Activated naive CD4-positive, alpha-beta T cell (primary cell): ENCODE measurements at places on chromosomes 1 and 21.

- DNase-seq = no peak
Observed at GRCh38 chr1:47675721-47676120, 237.9 kb downstream of the FOXD2 start.

GRCh38 chr1:11792106-11792505, 13.7 kb downstream of the MTHFR start:
- no peak for DNase-seq

- DNase-seq = no peak
Observed at GRCh38 chr1:201631037-201631436, 92.1 kb downstream of the NAV1 start.

DNA sequence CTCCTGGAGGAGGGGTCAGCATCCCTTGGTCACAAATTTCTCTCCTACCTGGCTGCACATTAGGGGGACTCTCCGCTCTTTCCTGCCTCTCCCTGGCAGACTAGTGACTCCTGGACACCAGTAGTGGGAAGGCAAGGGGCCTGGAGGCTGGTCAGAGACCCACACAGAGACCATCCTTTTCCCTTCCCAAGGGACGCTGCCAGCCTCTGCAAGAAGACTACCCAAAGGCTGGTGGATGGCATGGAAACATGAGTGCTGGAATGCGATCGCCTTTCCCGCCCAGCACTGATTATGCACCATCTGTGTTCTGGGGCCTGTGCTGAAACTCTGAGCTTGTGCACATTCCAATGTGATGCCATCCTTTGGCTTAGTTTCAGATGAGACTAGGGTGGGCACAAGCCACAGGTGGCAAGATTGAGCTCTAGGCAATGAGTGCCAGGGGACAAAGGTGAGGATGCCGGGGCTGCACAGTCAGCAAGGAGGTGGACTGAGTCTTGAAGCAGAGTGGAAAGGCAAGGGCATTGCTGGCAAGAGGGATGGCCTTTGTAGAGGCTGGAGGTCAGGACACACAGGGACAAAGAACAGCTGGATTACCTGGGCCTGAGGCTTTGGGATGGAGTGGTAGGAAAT, 12.6 kb upstream of the EPS8L3 start:
- DNase-seq = no peak

DNA sequence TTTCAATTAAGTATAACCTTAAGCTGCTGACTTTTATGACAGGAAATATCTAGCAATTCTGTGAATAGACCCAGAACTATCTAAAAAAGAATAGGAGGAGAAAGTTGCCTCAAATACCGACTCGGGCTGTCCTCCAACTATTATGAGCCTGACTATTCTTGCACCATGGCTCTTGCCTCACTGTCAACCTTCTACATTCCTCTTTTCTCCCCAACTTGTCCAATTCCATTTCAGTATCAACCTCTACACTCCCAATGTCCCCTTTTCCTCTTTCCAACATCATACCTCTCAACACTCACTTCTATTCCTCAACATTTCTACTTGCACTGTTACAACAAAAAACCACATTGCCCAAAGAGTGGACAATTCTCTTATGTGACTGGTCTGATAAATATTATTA, 2.3 kb downstream of the ZZZ3 start:
- DNase-seq = no peak

DNA sequence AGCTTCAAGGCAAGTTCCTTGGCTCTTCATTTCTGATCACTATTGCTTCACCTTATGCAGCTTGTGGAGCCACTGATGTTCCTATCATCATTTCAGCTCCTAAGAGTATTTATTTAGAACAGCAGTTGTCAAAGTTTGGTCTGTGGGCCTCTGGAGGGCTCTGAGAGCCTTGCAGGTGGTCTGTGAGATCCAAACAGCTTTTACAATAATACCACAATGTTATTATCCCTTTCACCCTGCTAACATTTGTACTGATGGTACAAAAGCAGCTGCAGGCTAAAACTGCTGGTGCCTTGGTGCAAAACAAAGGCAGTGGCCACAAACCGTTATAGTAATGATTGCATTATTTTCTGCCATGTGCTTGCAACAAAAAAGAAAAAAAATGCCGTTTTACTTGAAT, 33.8 kb downstream of the PATJ start:
- DNase-seq = no peak

DNA sequence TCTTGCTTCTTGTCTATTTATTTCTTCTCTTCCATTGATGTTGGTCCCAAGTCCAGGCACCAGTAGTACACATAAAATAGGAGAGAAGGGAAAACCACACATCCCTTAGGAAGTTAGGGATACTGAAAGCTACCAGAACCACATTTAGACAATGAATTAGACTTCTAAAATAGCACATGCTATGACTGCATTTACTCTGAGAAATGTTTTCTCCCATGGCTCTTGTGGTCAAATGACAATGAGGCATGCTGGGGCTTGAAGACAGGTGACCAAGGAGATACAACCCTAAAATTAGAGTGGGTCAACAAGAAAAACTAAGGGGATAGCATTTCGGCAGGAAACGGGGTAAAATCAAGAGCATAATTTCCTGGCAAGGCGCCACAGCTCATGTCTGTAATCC, 17.1 kb downstream of the MTOR start:
- no peak for DNase-seq

DNA sequence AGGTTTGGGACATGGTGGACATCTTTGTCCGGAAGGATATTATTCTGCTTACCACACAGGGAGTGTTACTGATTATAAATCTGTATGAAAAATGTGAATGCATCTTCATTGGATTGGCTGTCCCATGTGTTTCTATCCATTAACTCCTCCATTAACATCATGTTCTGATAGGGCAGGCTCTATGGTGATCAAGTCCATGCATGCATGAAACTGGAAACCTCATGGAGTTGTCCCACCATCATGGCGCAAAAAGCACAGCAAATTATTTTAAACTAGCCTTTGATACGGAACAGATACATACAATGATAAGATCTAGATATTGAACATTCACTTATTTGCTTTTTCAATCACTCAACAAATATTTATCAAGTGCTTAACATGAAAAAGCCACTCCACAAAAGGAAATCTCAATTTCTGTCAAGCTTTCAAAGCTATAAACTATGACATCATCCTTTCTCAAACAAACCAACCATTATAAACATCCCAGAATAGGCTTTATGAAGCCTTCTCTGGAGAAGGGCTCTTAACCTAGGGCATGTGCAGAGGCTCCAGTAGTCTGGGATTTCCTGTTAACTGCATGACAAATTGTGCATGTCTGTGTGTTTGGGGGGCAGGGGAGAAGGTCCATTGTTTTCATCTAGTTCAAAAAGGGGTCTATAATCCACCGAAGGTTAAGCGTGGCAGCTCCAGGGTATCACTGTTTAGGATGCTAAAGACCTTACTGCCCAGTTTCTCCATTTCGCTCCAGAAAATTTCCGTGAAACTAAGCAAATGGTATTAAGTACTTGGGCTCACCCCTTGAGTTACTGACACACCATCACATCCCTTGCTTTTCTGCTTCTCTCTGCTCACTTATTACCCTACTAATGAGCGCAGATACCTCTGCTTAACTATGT, 46.1 kb downstream of the ADAMTS1 start:
- no peak for DNase-seq

DNA sequence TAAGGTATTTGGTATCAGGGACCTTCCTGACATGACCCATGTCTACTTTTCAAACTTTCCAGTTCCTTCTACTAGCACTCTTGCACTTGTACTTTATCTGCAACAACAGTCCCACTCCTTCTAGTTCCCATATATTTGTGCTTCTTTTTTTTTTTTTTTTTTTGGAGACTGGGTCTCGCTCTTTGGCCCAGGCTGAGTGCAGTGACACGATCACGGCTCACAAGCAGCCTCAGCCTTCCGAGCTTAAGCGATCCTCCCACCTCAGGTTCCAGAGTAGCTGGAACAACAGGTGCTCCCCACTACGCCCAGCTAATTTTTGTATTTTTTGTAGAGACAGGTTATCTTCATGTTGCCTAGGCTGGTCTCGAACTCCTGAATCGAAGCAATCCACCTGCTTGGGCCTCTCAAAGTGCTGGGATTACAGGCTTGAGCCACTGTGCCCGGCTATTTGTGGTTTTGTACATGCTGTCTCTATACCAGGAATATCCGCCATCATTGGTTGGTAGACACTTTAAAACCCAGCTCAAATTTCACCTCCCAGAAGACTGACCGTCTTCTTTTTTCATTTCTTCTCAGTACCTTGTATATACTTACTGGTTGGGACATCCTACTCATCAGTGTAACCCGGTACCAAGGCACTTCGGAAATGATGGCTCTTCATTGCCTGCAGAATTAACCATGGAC, 1.1 kb downstream of the ZMYM1 start:
- DNase-seq = no peak

DNA sequence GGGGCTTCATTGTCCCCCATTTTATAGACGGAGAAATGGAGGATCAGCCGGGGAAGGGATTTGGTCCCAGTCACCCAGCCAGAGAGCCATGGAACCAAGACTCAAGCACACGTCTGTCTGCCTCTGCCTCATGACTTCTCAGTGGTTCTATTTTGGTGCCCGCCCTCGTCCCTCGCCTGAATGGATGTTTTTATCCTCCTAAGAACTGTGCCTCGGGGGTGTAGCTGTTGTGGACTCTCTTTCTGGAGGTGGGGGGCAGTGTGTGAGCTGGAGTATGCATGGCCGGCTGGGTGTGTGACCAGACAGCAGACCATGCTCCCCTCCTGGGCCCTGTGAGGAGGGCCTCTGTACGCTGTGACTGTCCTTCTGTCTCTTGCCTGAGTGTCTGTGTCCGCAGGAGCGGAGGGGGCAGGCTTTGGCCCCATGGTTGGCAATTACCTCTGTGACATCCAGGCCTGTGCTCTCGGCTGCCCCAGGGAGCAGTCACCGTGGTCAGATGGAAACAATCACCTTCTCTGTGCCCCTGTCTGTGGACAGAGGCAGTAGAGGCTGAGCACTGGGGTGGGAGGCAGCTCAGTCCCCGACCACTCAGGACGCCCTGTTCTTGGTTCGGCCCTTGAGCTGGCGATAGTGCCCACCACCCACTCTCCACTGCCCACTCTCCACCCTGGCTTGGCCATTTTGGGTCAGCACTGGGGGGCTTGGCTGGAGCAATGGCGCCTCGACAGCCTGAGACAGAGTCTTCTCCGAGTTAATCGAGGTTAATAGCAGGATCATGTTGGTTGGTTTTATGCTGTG, 20.4 kb downstream of the WNT4 start:
- DNase-seq = no peak

GRCh38 chr1:164602101-164602422, 43.1 kb downstream of the PBX1 start:
- DNase-seq = no peak

DNA sequence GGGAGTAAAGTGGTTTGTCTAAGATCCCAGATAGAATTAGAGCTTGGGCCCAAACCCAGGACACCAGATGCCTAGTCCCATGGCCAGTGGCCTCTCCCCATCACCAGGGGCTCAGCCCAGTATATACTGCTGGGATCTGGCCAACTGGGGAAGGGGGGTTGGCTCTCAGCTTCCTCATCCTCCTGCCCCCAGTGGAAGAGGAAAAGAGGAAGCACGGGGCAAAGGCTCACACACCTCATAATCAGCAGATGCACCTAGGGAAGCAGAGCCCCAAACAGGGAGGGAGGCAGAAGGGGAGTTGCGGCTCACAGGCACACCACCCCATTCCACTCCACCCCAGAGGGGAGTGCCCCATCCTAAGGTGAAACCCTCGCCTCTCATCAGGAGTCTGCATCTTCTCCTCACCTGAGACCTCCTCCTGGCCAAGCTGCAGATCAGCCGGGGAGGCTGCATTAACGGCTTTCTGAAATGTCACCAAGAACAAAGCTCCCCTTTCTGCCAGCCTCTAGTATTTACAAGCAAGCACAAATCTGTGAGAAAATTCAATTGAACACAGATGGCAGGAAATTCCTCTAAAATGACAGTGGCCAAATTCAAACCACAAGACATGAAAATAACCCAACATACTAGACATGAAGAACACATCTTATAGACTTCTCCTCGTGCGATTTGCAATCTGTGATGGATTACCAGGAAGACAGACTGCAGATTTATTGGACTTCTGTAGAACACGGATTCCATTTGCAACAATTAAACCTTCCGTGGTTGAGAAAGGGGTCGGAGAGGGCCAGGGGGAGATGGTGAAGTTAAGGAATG, 82.8 kb downstream of the GLIS1 start:
- DNase-seq = no peak

- DNase-seq = no peak
Observed at GRCh38 chr1:38006008-38006828, 904 bp upstream of the FHL3 start.

DNA sequence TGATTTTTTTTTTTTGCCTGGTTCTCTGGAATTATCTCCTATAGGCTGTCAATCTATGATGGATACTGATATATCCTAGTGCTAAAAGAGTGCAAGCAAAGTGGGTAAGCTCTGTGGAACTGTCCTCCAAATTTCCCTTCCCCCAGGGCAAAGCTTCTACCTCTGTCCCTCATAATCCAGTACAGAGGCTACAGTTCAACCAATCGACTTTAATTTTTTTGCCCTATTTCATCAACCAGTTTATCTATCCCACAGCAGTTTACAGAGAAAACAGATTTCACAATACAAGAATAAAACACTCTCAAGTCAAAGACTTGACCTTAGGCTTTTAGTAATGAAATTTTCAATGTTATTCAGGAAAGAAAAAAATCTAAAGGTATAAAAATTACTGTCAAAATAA, 13.9 kb downstream of the PUM1 start:
- DNase-seq = no peak

- DNase-seq = no peak
Observed at GRCh38 chr1:171786534-171786933, 5.1 kb downstream of the METTL13 start.

- no peak for DNase-seq
Observed at GRCh38 chr1:117644696-117645311, 39.0 kb downstream of the TENT5C start.

- no peak for DNase-seq
Observed at GRCh38 chr1:59498640-59499039, 201.7 kb downstream of the FGGY start.

- no peak for DNase-seq
Observed at GRCh38 chr1:208527156-208527555, 283.0 kb upstream of the PLXNA2 start.

- no peak for DNase-seq
Observed at GRCh38 chr21:41815652-41816582, 49.1 kb upstream of the RIPK4 start.

DNA sequence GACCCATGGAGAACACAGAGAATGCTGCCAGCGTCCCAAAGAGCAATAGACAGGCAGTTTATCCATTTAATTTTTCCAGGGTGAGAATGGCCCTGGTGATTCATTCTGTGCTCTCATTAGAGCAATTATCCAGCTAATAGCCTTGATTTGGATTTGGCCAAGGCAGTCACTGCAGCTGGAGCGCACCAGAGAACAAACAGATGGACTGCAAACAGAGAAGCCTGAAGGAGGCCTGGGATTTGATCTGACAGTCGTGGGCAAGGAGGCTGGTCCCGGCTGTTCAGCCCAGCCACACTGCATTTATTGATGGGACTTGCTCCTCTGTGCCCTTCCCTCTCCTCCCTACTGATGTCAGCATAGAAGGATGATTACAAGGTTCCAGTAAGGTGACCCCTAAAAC, 353.9 kb upstream of the C1orf174 start:
- DNase-seq = no peak
